ENCODE measurements at places on chromosomes 13 and 19.

GRCh38 chr19:29971648-29972047 is 29.6 kb downstream of the URI1 start:
- DNase-seq: no peak

GRCh38 chr19:5436948-5437306 is 18.3 kb upstream of the ZNRF4 start:
- DNase-seq: no peak

- DNase-seq: peak; percentile 62
Measured at GRCh38 chr19:32287811-32288227, 57.6 kb upstream of the ZNF507 start.

GRCh38 chr13:114063545-114064449 is 68.6 kb downstream of the RASA3 start:
- peak; percentile 58 for DNase-seq

- DNase-seq: no peak
Measured at GRCh38 chr13:41401366-41401765, 56.0 kb upstream of the RGCC start.

DNA sequence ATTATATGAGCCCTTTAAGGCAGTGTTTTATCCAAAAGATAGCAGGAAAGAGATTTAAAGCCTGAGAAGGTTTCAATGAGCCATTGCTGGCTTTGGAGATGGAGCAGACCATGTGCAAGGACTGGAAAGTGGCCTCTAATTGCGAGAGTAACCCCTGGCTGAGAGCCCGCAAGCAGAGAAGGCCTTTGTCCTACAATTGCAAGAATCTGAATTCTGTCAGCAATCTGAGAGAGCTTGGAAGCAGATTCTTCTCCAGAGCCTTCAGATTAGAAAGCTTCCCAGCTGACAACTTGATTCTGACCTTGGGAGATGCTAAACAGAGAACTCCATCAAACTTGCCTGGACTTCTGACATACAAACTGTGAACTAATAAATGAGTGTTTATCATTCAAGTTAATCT is 528.7 kb upstream of the KLF12 start:
- DNase-seq: no peak

DNA sequence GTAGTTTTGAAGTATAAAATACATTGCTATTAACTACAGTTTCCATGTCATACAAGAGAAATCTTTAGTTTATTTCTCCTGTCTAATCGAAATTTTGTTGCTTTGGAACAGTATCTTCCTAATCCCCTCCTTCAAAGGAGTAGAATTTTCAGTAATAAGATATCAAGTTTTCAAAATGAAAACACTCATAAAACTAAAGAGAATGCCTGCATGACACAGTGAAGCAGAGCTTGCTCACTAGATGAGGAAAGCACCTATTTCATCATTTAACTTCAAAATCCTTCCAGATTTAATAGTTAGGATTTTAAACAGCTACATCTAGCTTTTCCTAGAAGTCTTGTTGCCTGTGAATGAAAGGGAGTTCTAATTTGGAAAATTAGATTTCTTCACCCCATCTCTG is 80.8 kb downstream of the TNFSF11 start:
- no peak for DNase-seq

Data from head of caudate nucleus (tissue), 42 donors.